ENCODE measurements at places on chromosomes 7 and 10.

DNA sequence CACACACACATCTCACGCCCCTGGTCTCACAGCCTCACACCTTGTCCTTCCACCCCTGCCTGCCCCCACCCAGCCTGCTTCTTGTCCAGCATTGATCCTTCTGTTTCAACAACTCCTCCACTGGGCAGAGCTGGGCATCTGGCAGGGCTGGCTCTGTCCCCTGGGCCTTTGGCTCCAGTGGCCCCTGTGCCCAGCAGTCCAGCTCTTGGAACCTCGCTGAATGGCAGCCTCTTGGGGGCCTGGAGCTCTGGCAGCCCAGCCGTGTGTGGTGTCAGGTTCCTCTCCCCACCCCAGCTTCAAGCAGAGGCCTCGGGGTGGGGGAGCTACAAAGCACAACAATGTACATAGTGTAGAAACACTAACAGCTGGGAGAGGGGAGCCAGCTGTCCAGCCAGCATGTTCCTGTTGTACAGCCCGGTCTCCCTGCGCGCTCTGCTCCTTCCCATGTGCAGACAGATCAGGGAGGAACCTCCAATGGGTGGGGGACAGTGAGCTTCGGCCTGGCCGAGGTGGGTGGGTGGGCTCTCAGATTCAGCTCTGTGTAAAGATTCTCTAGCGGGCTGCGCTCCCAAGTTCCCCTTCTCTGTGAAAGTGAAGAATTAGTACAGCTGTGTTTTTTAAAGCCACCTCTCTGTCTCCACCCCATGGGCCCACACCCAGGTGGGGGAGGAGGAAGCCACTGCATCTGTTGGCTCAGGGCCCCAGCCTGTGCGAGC is 19.4 kb downstream of the ZMIZ2 start:
- no peak for DNase-seq

GRCh38 chr7:133678137-133678814 is 425.4 kb downstream of the EXOC4 start:
- no peak for DNase-seq

DNA sequence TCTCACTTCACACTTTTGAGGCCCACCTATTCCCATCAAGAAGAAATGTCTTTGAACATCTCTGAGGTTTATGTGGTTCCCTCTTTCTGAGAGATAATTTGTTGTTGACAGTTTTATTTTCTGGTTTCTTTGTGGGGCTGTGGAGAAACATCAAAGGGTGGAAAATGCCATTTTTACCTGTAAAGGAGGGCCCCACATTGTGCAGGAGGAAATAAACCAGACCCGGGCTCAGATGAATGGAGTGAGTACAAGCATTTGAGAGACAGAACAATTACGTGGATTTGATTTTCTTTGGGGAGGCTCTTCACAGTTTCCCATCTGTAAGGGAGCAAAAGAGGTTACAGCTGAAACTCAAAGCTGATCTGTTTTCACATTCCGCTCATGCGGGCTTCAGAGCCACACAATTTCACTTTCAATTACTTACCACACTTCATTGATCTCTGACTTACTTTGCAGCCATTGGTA is 29.8 kb downstream of the ITPRIP start:
- DNase-seq = no peak

GRCh38 chr10:26721561-26721960 is 24.1 kb downstream of the PDSS1 start:
- no peak for DNase-seq
